ENCODE measurements at places on chromosomes 11 and 22. TPM values are rescaled to one million over a fixed set of nuclear protein-coding genes. Genes with fewer than 3 reads are reported as not detected.

Gene SLC5A12
- total RNA-seq, result not detected

Gene NRXN2
- total RNA-seq, result 0.40 TPM

Gene PITPNM1
- 133 TPM for total RNA-seq

Gene MS4A4E
- not detected for total RNA-seq

Gene GLYAT
- total RNA-seq, result not detected

DNA sequence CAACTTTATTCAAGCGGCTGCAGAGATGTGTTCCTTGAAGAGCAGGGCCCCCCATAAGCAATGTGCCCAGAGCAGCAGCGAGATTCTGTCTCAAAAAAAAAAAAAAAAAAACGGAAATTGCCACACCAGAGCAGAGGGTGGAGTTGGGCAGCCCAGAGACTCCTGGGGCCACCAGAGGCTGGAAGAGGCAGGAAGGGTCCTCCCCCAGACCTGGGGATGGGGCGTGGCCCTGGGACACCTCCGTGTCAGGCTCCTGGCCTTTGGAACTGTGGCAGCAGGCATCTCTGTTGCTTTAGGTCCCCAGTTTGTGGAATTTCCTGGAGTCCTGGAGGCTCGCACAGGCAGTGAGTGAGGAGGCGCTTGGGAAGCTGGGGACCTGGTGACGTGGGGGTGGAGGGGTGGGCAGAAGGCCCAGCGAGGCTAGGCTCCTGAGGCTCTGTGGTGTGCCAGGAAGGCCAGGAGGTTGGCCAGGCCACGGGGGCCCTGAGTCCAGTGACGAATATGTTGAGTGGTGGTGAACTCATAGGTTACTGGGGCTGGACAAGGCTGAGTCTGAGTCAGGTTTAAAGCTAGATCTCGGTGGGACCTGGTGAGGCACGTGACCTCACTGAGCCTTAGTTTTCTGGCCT is 735.6 kb downstream of the BRD1 start:
- H3K27ac ChIP-seq, result no peak overlapping the region
- no peaks in the 10 kb centered on the region for H3K36me3 ChIP-seq
- no peak overlapping the region for H3K4me3 ChIP-seq
- DNase-seq, result no peak
- no peaks in the 10 kb centered on the region for H3K4me1 ChIP-seq
- no peaks in the 10 kb centered on the region for H3K27me3 ChIP-seq

DNA sequence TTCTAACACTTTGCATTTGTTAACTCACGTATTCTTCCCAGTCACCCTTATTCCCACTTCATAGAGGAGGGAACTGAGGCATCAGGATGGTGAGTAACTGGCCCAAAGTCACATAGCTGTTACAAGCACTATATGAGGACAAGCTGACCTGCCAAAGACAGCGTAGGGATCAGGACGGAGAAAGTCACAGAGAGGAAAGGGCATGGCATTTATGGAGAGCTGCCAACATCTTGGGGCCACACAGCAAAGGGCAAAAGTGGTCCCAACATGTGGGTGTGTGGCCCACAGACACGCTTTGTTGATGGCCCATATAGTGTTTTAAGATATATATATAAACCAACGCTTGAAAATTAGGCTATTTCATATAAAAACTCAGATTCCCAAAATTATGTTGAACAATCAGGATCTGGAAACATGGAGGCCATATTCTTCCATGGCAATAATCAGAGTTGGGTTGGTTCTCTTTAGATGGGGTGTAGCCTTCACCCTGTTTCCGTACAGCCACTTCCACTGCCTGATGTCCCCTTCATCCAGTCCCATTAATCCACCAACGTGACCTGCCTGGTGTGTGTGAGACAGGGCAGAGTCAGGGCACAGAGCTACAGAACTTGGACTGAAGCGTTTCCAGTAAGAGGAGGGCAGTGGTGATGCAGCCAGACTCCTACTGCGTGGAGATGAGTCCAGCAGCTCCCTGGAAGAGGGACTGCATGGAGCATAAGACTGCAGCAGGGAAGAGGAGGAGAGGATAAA is 39.9 kb upstream of the CD5 start:
- H3K36me3 ChIP-seq, result peaks cover 14% of the 10 kb centered on the region
- peaks cover 73% of the 10 kb centered on the region for H3K4me1 ChIP-seq
- no peak overlapping the region for H3K4me3 ChIP-seq
- H3K27ac ChIP-seq, result peak overlapping the region; percentile 8
- H3K27me3 ChIP-seq, result no peaks in the 10 kb centered on the region
- DNase-seq, result peak; percentile 40

DNA sequence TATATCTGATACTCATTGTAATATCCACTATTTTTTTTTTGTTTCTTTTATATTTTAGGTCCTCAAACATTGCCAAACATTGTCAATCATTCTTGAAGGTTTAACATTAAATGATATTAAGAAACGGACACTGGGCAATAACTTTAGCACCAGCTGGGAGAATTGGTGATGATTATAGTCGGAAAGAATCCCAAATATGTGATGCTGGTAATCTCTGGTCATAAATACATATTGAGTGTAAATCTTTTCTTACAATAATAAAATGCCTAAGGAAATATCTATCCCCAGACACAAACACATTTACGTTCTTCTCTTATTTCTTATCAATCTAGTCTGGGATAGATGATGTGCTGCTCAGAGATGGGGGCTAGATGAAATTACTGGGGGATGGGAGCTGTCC is 25.2 kb downstream of the OR51E2 start:
- H3K4me1 ChIP-seq, result no peaks in the 10 kb centered on the region
- H3K27ac ChIP-seq, result no peak overlapping the region
- H3K36me3 ChIP-seq, result no peaks in the 10 kb centered on the region
- no peak for DNase-seq

- H3K36me3 ChIP-seq, result peaks cover 12% of the 10 kb centered on the region
- H3K27me3 ChIP-seq, result no peaks in the 10 kb centered on the region
- peaks cover 68% of the 10 kb centered on the region for H3K4me1 ChIP-seq
- DNase-seq, result peak; percentile 45
- peak overlapping the region; percentile 99 for H3K27ac ChIP-seq
These were observed 894 bp downstream of the ADA2 start for GRCh38 chr22:17218341-17218740.

GRCh38 chr11:3949125-3949524 is 93.7 kb downstream of the STIM1 start:
- no peaks in the 10 kb centered on the region for H3K27me3 ChIP-seq
- peak overlapping the region; percentile 84 for H3K27ac ChIP-seq
- H3K4me3 ChIP-seq, result peak overlapping the region; percentile 50

DNA sequence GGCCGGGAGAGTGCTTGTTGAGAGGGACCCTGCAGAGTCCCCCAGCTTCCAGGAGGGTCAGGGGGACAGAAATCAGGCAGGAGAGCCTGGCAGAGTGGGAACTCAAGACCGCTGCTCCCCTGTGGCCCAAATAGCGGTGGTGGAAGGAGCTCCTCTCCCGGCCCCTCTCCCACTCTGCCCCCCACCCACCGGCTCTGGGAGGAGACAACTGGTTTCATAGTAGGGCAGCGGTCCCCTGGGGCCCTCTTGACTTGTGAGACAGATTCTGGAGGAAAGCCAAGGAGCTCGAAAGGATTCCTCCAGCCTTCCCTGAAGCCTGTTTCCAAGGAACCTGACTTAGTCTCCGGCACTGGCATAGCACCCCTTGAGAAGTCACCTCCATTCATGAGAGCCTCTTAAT is 10.1 kb downstream of the PKNOX2 start:
- H3K4me3 ChIP-seq, result no peak overlapping the region
- H3K27me3 ChIP-seq, result peaks cover 48% of the 10 kb centered on the region
- no peak for DNase-seq
- H3K27ac ChIP-seq, result no peak overlapping the region

DNA sequence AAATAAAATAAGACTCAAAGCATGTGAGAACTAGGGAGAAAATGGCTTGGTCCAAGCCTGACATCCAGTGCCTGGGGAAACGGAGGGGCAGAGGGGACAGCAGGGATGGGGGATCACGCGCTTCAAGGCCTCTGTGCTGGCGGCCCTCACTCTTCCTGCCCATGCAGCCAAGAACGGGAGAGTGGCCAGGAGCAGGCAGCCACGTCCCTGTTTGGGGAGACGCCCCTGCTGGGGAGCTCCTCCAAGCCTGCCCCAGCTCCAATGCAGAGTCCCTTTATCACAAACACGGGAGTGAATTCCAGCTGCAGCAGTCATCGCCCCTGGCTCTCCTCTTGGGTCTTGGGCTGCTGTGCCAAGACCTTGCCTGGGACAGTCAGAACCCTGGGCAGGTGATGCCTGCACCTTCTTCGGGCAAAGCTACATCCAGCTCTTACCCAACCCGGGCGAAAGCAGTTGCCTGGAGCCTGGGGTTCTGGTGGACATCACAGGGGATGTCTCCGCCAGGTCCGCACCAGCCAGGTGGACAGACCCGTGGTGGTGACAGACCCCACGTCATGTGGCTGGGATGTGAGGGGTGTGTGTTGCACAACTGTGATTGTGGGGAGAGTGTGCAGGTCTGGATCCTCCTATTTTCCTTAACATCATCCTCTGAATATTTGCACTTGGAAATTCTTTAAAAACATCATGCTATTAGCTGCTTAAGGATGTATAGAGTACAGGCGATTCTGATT is 1391.3 kb downstream of the BRD1 start:
- no peak overlapping the region for H3K4me3 ChIP-seq
- H3K27me3 ChIP-seq, result no peaks in the 10 kb centered on the region
- no peak overlapping the region for H3K27ac ChIP-seq
- no peaks in the 10 kb centered on the region for H3K36me3 ChIP-seq
- no peak for DNase-seq
- no peaks in the 10 kb centered on the region for H3K4me1 ChIP-seq

- peaks cover 68% of the 10 kb centered on the region for H3K4me1 ChIP-seq
- H3K27me3 ChIP-seq, result no peaks in the 10 kb centered on the region
- H3K36me3 ChIP-seq, result peaks cover 39% of the 10 kb centered on the region
- peak overlapping the region; percentile 49 for H3K4me3 ChIP-seq
- H3K27ac ChIP-seq, result peak overlapping the region; percentile 96
These were observed 18.6 kb downstream of the PPP6R2 start for GRCh38 chr22:50361688-50362087.

GRCh38 chr11:79377406-79377805 is 63.4 kb downstream of the TENM4 start:
- no peak for DNase-seq
- H3K4me1 ChIP-seq, result no peaks in the 10 kb centered on the region
- no peaks in the 10 kb centered on the region for H3K27me3 ChIP-seq
- H3K4me3 ChIP-seq, result no peak overlapping the region
- no peak overlapping the region for H3K27ac ChIP-seq
- no peaks in the 10 kb centered on the region for H3K36me3 ChIP-seq

DNA sequence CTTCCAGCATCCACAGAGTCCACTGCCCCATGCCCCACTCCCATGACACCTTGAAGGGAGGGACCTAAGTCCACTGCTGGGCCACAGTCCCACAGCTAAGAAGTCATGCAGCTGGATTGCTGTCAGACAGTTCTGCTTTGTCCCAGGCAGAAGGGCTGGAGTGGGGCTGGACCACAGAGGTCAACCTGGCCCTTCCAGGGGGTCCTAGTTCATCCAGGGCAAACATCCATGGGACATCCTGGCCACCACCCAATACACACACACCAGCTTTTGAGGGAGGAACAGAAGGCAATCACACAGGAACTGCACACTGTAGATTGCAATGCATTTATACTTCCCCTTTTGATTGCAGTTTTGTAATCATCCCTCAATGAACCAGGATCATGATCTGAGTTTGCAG is 11.3 kb upstream of the APOL4 start:
- H3K4me3 ChIP-seq, result no peak overlapping the region
- DNase-seq, result no peak
- no peak overlapping the region for H3K27ac ChIP-seq
- H3K36me3 ChIP-seq, result peaks cover 7% of the 10 kb centered on the region

GRCh38 chr11:69904974-69905535 is 85.8 kb upstream of the FGF3 start:
- no peaks in the 10 kb centered on the region for H3K36me3 ChIP-seq
- H3K27me3 ChIP-seq, result peaks cover 3% of the 10 kb centered on the region
- DNase-seq, result no peak
- no peaks in the 10 kb centered on the region for H3K4me1 ChIP-seq
- H3K4me3 ChIP-seq, result no peak overlapping the region

- no peak overlapping the region for H3K27ac ChIP-seq
- no peak overlapping the region for H3K4me3 ChIP-seq
- H3K27me3 ChIP-seq, result peaks cover 42% of the 10 kb centered on the region
- no peaks in the 10 kb centered on the region for H3K4me1 ChIP-seq
These were observed 108.8 kb downstream of the TTC28 start for GRCh38 chr22:28570696-28571373.

All from activated CD8-positive, alpha-beta memory T cell treated with anti-CD3 and anti-CD28 coated beads, Interleukin-2, amount 10 ng/mL, durations not matched to agents 7 days and 5 days (primary cell).